Activated T-cell treated with anti-CD3 and anti-CD28 coated beads, Interleukin-2, amount 50 U/mL, for 72 hours (primary cell): ENCODE measurements at places on chromosomes 7 and 10. TPM values are rescaled to one million over a fixed set of nuclear protein-coding genes. Genes with fewer than 3 reads are reported as not detected.

- H3K27me3 ChIP-seq = no peaks in the 10 kb centered on the region
- no peak overlapping the region for H3K4me3 ChIP-seq
- H3K4me1 ChIP-seq = no peaks in the 10 kb centered on the region
- DNase-seq = no peak
Measured at GRCh38 chr10:97482381-97482780, 15.8 kb downstream of the MMS19 start.

DNA sequence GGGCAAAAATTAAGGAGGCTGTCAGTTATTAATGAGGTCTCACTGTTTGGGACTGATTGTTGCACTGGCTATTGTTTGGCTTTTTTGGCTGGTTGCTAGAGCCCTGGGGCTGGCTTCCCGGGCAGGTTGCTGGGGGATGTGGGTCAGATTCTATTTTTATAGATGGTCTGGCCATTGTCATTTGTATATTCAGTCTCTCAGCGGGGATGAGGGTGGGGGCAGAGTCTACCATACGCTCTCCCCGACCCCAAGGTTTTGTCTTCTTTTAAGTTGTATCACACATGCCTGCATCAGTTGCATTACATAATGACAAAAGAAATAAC, 84.3 kb upstream of the GRB10 start:
- H3K4me3 ChIP-seq = no peak overlapping the region
- H3K36me3 ChIP-seq = no peaks in the 10 kb centered on the region
- H3K4me1 ChIP-seq = no peaks in the 10 kb centered on the region
- H3K27ac ChIP-seq = no peak overlapping the region
- no peak for DNase-seq

- no peak for DNase-seq
- no peak overlapping the region for H3K27ac ChIP-seq
- H3K27me3 ChIP-seq = no peaks in the 10 kb centered on the region
- no peak overlapping the region for H3K4me3 ChIP-seq
- H3K36me3 ChIP-seq = no peaks in the 10 kb centered on the region
Measured at GRCh38 chr10:132735341-132735775, 50.6 kb downstream of the NKX6-2 start.

DNA sequence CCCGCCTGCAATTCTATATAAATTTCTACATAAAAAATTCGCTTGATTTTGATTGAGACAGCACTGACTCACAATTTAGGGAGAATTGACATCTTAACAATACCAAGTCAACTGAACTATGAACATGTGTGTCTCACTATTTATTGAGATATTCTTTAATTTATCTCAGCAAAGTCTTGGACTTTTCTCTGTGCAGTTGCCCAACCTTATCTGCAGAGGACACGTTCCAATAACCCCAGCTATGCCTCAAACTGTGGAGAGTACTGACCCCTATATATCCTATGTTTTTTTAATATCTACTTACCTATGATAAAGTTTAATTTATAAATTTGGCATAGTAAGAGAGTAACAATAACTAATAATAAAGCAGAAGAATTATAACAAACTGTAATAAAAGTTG, 69.4 kb upstream of the PIP4K2A start:
- no peak overlapping the region for H3K27ac ChIP-seq
- H3K4me3 ChIP-seq = no peak overlapping the region
- peaks cover 5% of the 10 kb centered on the region for H3K4me1 ChIP-seq
- H3K36me3 ChIP-seq = no peaks in the 10 kb centered on the region
- H3K27me3 ChIP-seq = no peaks in the 10 kb centered on the region

DNA sequence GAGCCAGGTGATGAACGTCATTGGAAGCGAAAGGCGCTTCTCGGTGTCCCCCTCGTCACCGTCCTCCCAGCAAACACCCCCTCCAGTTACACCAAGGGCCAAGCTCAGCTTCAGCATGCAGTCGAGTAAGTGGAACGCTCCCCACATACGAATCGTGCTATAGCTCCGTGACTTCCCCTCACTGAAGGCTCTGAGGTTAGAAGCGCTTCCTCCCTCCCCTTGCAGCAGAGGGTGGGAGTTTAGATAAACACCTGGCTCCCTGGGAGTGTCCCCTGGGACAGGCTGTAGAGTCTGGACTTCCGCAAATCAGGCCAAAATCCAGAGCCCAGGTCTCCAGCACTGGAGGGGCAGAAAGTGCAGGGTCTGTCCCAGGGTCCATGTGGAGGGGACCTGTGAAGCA, 105.0 kb upstream of the NPS start:
- H3K27ac ChIP-seq = no peak overlapping the region
- no peaks in the 10 kb centered on the region for H3K36me3 ChIP-seq
- H3K4me1 ChIP-seq = no peaks in the 10 kb centered on the region
- no peak overlapping the region for H3K4me3 ChIP-seq

DNA sequence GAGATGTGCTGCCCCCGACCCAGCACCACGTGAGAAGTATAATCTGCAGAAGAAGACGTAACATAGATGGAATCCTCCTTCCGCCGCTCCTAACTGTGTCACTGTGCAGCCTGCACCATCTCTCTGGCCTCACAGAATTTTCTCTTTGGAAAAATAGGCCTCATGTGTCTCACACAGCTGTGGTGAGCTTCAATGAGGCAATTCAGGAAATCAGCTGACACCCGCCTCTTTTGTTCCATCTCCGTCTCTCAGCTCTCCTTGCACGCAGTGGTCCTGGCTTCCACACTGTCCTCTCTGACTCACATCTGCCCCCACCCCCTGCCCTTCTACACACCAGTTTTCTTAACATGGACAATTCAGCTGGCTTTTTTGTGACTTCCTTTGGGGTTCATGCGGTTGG, 7.2 kb downstream of the C10orf90 start:
- H3K27ac ChIP-seq = no peak overlapping the region
- H3K36me3 ChIP-seq = no peaks in the 10 kb centered on the region
- H3K4me1 ChIP-seq = peaks cover 9% of the 10 kb centered on the region
- peak overlapping the region; percentile 37 for H3K4me3 ChIP-seq
- DNase-seq = peak; percentile 7

DNA sequence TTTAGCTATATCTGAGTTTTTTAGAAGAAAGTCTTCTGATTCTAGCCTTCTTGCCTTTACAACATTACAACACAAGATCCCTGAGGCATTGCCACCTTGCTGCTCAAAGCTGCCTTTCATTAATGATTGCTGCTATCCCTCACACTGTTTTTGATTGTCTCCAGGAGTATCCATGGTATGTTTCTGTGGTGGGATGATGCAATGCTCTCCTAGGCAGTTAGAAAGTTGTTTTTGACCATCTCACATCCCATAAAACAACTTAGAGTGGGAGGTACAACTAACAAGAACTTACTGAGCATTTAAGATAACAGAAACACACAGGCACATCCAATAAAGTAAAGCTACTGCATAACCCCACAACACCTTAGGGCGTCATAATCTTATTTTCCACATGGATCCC, 1156.0 kb upstream of the LRRTM3 start:
- H3K27ac ChIP-seq = no peak overlapping the region
- DNase-seq = no peak
- H3K27me3 ChIP-seq = no peaks in the 10 kb centered on the region
- no peaks in the 10 kb centered on the region for H3K4me1 ChIP-seq
- no peak overlapping the region for H3K4me3 ChIP-seq
- H3K36me3 ChIP-seq = no peaks in the 10 kb centered on the region

DNA sequence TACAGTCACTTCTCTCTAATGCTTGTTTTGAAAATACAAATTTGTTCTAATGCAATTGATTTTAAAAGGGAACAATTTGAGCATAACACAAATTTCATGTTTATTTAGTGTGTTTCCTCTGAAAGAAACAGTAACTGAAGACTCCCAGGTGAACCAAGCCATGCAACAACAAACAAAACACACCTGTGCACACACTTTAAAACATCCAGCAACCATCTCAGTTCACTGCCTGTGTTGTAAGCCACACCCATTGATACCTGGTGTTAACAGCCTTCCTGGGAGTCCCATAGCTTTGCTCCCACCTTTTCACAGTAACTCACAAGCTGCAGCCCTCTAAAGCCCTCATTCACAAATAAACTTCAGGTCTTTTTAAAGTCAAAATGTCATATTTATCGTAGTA, 89.3 kb downstream of the DOCK4 start:
- no peaks in the 10 kb centered on the region for H3K4me1 ChIP-seq
- H3K27ac ChIP-seq = no peak overlapping the region
- H3K4me3 ChIP-seq = no peak overlapping the region
- no peaks in the 10 kb centered on the region for H3K36me3 ChIP-seq

DNA sequence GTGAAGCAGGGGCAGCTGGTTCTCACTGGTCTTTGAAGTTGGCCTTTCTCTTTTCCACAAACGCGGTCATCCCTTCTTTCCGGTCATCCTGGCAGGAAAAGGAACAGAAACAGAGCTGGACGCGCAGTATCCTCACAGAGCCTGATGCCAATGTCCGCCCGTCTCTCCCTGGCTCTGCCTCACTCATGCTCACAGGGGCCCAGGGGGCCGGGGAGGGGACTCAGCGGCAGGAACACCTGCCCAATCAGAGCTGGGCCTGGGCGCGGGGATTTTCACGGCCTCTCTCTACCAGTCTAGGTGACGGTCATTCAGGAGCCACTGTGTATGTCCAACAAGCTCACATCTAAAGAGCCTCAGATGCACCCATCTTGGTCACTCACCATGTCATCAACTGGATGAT, 5.0 kb upstream of the FUOM start:
- H3K4me1 ChIP-seq = peaks cover 7% of the 10 kb centered on the region
- no peaks in the 10 kb centered on the region for H3K27me3 ChIP-seq

CDK1 gene
- 109 TPM for total RNA-seq

THAP5 gene
- total RNA-seq = 31.1 TPM

HMX2 gene
- 1.1 TPM for total RNA-seq

SORCS1 gene
- not detected for total RNA-seq

UROS gene
- 31.6 TPM for total RNA-seq

PLEKHS1 gene
- not detected for total RNA-seq
